ENCODE measurements at places on chromosomes 13 and 19.

DNA sequence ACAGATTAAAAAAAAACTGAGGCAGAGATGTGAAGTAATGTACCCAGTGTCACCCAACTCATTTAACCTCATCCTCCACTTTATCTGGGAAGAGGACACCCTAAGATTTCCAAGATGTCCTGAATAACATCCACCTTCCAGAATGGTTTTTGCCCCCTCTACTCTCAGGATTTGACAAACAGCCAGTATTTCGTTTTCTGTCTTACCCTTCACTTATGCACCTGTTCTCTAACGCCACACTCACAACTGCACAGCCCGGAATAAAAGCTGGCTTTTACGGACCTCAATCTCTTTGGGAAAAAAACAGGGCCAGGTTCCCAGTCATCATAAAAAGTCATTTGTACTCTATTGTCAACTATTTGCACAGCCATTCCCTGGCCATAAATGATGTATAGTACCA is 21.2 kb upstream of the CEACAM6 start:
- DNase-seq, result no peak

DNA sequence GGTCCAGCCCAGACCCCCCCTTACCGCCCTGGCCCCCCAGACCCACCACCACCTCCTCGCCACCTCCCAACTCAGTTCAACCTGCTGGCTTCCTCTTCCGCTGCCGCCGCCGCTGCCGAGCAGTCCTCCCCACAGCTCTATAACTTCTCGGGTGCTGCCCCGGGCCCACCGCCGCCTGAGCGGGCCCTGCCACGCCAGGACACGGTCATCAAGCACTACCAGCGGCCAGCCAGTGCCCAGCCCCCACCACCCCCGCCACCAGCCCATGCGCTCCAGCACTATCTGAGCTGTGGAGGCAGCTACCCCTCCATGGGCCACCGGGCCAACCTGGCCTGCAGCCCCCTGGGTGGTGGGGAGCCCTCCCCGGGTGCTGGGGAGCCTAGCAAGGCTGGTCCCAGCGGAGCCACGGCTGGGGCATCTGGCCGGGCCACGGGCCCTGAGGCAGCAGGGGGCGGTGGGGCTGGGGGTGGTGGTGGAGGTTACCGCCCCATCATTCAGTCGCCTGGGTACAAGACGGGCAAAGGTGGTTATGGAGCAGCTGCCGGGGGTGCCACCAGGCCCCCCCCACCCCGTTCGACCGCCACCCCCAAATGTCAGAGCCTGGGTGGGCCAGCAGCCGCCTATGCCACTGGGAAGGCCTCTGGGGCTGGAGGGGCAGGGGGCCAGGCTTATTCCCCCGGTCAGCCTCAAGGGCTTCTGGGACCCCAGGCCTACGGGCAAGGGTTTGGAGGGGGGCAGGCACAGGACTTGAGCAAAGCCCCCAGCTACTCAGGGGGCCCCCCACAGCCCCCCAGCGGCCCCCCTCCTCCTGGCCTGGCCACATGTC is 4.2 kb downstream of the PRR12 start:
- DNase-seq, result no peak

DNA sequence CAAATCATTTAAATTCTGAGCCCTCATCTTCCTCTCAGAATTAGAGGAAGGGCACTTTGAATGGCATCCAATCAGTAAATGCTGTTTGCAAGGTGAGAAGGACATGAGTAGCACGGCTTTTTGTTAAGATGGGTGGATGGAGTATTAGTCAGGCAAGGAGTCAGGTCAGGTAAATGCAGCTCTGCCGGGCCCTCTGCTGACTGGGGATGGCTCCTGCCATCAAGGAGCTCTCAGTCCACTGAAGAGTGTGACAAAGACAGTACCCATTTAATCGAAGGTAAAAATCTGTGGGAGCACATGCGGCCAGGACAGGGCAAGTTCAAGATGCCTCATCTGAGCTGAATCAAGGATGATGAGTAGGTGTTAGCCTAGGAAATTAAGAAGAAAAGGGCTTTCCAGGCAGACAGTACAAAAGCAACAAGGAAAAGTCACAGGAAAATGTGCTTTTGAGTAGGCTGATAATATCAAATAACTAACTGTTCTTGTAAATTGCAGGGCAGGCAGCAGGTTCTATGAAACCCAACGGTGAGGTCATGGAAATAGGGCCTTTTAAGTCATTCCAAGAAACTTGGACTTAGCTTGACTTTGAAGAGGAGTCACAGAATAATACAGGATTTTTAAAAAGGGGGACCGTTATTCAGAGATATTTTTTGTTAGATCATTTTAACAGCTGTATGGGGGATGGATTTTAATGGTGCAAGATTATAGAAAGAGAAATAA is 670.5 kb upstream of the ARGLU1 start:
- no peak for DNase-seq

DNA sequence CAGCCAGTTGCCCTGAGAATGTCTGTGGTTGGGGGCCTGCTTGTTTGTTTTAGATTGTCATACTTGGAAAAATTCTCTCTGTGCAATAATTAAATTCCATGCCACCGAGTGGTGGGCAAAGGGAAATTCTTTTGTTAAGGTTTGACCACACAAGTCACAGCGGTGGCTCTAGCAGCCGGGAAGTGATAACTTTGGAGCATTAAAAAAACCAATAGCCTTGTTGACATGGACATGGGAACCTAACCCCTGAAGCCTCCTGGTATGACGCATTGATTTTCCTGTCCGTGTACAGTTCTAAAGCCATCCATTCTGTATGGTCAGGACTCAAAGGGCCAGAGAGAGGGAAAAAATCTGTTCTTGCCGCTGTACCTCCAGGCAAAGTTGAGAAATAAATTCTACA is 384.9 kb upstream of the ZNF507 start:
- DNase-seq, result no peak

GRCh38 chr13:68428292-68428691 is 1198.2 kb upstream of the PCDH9 start:
- DNase-seq, result no peak

DNA sequence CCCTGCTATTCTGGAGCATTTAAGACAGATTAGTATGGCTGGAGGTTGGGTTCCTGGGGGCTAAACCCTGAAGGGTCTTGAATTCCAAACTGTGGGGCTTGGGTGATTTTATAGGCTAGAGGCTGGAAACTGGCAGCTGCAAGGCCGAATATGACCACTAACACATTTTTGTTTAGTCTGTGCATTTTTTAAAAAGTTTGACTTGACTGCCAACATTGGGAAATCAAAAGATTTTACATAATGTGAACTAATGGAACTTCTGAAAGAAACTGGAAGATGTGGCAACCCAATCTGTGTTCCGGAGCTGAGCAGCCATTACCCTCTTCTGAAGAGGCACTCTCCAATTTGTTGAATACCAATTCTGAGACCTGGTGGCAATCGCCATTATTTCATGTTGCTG is 5.1 kb downstream of the ZNF784 start:
- no peak for DNase-seq

Data from anterior cingulate cortex (tissue), 58 donors.